Left ventricle myocardium inferior (tissue), 1 donor: ENCODE measurements at places on chromosomes 7 and 10.

DNA sequence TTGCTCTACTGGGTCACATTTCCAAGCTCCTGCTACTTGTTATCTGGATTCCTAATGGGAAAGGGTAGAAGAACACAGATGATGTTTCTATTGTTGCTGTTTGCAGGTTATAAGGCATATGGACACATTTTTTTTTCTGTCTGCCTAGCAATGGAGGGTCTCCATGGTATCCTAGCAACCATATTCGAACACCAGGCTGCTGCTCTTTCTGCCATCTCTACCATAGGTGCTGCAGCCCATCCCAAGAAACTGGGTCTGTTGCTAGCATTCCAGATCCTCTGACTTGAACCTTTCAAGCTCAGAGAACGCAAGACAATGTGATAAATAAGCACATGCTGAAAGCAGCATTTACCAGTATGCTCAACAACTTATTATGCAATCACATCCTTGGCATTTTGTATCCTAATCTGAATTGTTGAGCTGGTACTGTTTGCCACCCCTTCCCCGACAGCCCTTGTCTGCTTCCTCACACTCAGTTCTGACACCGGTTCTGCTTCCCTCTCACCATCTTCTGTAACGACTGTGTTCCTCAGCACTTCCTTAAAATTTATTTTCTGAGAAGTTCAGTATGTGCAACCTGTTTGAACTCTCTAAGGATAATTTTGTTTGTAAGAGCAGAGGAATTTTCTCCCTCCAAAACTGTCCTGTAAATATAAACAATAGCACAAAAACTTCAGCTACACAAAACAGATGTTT, 6.2 kb downstream of the PRKG1 start:
- no peak for DNase-seq

GRCh38 chr7:7264306-7265040, 82.1 kb downstream of the C1GALT1 start:
- DNase-seq = no peak

DNA sequence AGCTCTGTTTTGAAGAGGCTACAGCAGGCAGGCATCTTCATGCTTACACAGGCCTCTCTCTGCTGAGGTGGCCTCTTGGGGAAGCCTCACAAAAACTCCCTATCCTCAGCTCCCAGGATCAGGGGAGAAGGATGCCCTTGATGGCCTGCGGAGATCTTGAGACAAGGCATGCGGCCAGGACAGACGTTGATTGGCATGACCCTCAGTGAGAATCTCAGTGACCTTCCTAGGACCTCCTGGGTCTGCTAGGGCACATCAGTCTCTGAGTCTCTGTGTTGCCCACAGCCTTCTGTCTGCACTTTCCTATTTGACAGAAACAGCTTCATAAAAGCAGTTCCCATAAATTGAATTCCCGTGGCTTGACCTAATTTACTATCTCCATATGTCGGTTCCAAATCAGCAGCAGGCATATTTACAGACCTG, 1005.8 kb upstream of the C7orf33 start:
- no peak for DNase-seq

DNA sequence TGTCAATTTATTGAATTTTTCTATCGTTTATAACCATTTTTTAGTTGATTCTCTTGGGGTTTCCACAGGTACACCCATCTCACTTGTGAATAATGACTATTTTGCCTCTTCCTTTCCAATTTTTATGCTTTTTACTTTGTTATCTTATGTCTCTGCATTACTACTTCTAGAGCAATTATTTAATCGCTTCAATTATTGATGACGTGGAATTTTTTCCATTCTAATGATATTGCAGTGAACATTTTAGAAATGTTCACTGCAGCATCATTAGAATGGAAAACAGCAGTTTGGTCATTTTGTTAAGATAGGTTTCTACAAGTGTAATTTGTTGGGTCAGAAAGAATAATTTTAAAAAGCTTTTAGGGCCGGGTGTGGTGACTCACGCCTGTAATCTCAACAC, 27.1 kb downstream of the FZD1 start:
- no peak for DNase-seq
